Activated effector memory CD4-positive, alpha-beta T cell treated with anti-CD3 and anti-CD28 coated beads, Interleukin-2, amount 50 U/mL, for 16 hours (primary cell): ENCODE measurements at places on chromosomes 1 and 21.

DNA sequence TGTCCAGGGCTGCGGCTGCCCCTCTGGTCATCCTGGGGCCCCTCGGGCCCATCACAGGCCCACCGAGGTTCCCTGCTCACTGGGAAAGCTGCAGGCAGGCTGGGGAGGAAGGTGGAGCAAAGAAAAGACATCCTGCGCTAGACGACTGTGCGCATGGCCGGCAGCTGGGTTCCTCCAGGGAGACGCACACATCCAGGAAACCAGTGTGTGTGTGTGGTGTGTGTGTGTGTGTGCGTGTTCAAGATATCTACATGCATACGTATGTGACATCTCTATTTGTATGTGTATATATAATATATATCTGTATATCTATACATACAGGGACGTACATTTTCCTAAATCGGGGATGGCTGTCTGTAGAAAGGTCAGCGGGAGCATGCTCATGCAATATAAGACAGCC lies 63.7 kb downstream of the ACOT7 start:
- DNase-seq, result no peak

DNA sequence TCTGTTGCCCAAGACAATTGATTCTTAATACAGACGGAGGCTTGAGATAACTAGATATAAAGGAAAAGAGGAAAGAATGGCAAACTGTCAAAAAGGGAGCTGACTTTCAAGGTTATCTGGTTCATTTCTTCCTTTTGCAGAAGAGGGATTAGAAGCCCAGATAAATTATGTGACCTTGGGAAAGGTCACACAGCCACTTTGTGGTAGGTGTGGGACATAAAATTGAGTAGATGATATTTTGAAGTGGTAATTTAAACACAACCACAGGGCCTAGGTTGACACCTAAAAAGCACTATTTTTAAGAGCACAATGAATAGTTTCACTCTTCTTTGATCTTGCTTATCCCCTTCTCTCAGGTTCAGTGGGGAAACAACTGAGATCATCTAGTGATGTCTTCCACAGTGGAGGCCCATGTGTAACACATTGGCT lies 16.9 kb upstream of the KIAA0040 start:
- no peak for DNase-seq

GRCh38 chr1:17405898-17406759 lies 33.3 kb downstream of the RCC2 start:
- DNase-seq, result peak; percentile 76

GRCh38 chr1:182784556-182785171 lies 4.9 kb upstream of the NPL start:
- DNase-seq, result no peak

GRCh38 chr1:67339623-67340343 lies 32.1 kb downstream of the IL12RB2 start:
- DNase-seq, result no peak

- no peak for DNase-seq
Observed at GRCh38 chr21:43717166-43717853, 1.6 kb upstream of the PDXK start.

GRCh38 chr1:177340601-177341067 lies 169.9 kb downstream of the BRINP2 start:
- no peak for DNase-seq

GRCh38 chr1:54545916-54546635 lies 2.0 kb upstream of the ACOT11 start:
- no peak for DNase-seq

DNA sequence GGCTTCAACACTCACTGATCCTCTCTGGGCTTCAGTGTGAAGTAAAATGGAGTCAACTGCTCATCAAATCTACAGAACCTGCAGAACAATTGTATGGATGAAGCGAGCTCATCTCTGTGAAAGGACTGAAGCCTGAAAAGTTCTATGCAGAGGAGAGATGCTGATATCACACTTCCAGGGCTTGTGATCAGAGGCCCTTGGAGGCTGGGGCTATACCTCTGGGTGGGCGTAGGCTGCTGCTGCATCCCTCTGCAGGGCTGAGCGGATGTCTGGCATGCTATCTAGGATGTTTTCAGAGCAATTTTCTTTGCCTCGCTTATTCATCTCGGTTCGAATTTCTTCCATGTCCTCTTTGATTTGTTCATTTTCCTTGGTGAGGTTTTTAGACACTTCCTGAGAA lies 17.6 kb downstream of the OLFML2B start:
- DNase-seq, result no peak

GRCh38 chr1:1903224-1903623 lies 11.8 kb upstream of the CALML6 start:
- no peak for DNase-seq
